Activated naive CD4-positive, alpha-beta T cell (primary cell): ENCODE measurements at places on chromosomes 16 and 17.

DNA sequence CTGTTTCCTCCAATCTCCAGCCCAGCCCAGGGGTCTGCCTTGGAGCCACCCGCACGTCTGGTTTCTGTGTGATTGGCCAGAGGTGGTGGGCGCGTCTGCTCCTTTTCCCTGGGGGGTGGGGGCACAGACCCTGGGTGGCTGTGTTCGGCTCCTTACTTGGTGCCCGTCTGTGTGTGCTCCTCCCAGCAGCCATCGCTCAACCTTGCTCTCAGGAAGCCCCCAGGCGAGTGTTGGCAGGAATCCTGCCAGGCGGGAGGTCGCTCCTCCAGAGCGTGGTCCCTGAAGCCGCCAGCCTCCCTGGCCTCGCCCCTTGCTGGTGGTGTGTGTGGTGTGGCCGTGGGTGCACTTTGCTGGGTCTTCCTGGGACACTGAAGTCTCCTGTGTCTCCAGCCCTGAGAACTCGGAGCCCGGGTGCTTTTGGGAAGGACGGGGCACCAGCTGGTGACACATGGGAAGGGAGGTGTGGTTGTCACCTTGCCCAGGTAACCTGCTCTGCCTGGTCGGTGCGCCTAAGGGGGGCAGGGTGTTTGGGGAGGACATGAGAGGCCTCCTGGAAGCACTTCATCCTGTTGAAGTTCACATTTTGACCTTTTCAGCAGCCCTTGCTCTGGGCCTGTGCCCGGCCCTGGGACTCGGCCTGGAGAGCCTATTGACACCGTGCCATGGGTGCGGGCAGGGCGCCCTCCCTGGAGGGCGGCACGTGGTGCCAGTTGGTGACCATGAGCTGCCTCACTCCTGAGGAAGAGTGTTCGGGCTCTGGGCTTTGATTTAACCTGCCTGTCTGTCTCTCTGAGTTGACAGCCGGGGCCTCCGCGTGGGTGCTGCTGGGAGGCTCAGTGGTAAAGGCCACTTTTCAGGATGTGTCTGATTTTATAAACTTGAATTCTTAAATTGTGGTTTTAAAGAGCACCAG, 49.0 kb upstream of the ZNF750 start:
- no peak for DNase-seq

GRCh38 chr16:71626018-71626857, at the start of gene MARVELD3:
Gene MARVELD3, plus strand, starts transcription at chr16:71626184. Its CDS starts 46 bp downstream, at chr16:71626230.
- DNase-seq, result no peak

DNA sequence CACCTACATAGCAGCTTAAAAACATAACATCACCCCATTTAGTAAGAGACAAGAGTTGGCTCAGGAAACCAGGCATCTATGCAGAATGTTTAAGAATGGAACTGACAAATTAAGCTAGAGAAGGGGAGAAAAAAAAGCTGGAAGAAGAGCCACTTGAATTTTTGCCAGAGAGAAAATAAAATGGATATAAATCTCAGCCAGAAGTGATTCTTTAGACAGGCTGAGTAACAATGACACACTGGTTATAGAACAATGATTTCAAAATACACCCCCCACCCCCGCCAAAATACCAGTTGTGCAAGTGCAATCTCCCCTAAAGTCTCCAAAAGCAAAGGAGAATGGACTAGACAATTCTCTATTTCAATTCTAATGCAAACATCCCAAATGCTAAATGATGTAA, 22.4 kb downstream of the LSM12 start:
- DNase-seq, result no peak

DNA sequence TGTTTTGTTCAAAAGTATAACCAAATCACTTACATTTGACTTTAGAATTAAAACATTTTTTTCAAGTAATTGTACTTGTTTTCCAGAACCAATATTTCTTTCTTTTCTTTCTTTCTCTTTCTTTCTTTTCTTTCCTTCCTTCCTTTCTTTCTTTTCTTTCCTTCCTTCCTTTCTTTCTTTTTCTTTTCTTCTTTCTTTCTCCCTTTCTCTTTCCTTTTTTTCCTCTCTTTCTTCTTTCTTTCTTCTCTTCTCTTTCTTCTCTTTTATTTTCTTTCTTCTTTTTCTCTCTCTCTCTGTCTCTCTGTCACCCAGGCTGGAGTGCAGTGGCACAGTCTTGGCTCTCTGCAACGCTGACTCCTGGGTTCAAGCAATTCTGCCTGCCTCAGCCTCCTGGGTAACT, 26.4 kb upstream of the PSMC5 start:
- DNase-seq, result no peak

- no peak for DNase-seq
Measured at GRCh38 chr17:5201011-5201410, 9.3 kb upstream of the ZNF594 start.

DNA sequence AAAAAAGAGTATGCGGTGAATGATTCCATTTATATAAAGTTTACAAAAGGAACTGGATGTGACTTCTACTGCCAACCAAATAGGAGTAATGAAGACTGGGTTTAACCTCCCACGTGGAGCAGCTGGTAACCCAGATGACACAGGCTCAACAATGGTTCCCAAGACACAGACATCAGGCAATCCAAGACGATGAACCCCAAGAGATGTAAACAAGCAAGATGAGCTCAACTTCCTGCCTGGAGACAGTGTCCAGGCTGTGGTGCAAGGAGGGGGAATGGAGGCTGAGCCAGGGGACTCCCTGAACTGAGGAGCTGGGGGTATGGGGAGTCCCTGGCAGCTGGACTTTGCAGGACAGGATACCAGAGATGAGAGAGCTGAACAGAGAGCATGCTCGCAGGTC, 104.7 kb downstream of the LITAF start:
- DNase-seq, result no peak

DNA sequence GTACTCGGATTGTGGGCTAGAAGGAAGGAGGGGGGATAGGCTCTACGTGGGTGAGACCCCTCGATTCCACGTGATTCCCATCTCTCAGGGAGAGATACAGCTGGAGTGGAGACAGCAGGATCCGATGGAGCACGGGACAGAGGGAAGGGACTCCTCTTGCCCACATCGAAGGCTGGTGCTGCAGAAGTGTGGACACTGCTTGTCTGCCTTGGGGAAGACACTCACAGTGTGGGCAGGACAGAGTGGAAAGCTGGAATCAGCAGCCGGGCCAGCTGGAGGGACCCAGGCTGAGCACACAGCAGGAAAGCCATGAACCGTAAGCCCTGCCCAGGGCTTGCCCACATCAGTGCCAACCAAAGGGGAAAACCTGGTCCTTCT, 42.1 kb upstream of the RPH3AL start:
- no peak for DNase-seq

GRCh38 chr16:30533748-30534367, 800 bp downstream of the ZNF747 start:
- DNase-seq, result no peak

DNA sequence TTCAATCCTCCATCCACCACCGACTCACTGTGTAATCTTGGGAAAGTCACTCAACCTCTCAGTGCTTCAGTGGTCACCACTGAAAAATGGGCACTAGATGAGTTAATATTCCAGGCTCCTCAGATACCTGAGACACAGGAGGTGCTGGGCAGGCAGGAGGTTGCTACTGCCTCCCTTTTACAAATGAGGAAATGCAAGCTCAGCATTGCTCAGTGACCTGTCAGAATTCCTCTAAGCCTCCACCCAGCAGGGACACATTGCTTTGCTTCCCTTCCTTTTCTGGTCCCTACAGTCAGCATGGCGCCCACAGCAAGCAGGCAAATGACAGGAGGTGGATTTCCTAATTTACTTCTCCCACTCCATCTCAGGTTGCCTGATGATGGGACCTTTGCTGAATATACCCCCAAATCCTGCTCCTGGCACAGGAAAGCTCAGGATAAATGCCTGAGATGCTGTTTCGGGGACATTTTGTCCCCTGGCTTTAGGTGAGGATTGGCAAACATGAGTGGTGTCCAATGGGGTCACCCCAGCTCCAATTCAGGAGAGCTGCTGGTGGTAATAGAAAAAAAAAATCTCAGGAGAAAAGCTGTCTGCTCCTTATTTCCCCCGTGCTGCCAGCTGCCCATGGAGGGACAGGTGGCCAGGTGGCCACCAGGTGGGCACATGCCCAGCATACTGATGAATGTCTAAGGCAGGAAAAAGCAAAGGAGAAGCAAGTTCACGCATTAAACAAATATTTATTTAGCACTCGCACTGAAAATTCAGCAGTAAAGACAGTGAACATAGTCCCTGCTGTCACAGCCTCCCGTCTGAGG, 5.0 kb upstream of the KRT13 start:
- no peak for DNase-seq

- DNase-seq, result no peak
Measured at GRCh38 chr16:84735849-84736586, 36.2 kb downstream of the USP10 start.

- no peak for DNase-seq
Measured at GRCh38 chr16:13307851-13308250, 406.5 kb downstream of the SHISA9 start.

GRCh38 chr16:69589434-69590269, 23.9 kb downstream of the NFAT5 start:
- no peak for DNase-seq

DNA sequence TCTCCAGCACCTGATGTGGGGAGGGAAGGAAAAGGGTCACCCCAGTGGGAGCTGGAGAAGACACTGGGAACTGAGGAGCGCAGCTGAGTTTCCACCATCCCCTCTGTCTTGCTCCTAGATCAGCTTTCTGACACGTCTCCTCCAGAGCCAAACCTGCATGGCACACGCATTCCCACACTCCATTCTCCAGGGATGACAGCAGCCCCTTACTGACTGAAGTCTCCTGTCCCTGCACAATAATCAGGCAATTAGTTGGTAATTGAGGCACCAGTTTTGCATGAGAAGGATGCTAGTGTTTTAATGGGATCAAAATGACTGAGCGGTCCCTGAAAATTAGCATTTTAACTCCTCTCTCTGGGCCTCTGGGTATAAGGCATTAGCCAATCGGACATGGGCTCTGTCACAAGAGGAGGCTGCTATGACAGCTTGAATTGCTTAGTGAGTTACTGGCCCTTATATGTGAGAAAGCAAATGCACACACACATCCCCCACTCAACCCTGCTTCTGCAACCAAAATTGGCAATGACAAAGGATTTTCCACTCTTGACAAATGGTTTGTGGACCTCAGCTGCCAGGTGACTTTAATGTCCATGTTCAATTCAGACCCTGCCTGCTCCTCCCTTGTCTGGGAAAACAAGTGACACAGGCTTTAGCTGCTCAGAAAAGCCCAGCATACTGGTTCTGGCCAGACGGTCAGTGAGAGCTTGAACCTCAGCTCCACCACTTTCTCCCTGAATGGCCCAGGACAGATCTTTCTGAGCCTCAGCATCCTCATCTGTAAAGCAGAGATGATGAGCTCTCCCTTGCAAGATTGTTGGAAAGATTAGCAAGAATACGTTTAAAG, 57.2 kb upstream of the SREBF1 start:
- DNase-seq, result no peak

GRCh38 chr16:85554889-85555718, 58.0 kb upstream of the GSE1 start:
- DNase-seq, result peak; percentile 29

GRCh38 chr17:55086635-55087058, 118.1 kb downstream of the STXBP4 start:
- no peak for DNase-seq

GRCh38 chr17:72206376-72206775, 85.6 kb downstream of the SOX9 start:
- DNase-seq, result no peak

DNA sequence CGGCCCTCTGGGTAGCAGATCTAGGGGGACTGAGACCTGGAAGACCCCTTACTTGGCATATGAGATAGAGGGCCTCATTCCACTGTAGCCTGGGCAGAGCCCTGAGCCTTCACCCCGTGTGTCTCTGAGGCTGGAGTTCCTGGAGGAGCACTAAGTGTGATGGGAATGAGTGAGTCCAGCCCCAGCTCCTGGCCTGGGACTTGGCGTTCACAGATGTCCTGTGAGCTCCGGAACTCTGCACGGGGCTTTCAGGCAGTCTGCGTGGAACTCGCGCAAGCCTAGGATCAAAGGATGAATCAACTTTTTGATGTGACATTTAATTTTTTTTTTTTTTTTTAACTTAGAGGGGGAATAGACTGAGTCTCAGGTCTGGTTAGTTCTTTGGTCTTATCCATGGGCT, 1.8 kb downstream of the NKD1 start:
- DNase-seq, result no peak

DNA sequence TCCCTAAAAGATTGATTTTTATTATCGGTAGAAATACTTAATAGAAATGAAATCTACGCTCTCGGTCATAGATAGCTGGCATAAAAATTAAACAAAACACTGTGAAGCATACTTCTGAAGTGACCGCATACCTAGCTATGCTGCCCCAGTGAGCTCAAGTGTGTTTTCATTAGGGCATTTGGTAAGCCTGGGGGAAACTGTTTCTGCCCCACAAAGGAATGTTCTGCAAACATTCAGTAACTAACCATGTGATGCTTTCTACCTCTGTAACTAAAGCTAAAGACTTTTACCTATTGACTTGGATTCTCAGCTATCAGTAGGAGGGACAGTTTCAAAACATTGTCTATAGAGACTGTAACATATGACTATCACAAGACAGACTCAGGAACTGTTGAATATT, 93.5 kb upstream of the HSBP1 start:
- DNase-seq, result no peak

DNA sequence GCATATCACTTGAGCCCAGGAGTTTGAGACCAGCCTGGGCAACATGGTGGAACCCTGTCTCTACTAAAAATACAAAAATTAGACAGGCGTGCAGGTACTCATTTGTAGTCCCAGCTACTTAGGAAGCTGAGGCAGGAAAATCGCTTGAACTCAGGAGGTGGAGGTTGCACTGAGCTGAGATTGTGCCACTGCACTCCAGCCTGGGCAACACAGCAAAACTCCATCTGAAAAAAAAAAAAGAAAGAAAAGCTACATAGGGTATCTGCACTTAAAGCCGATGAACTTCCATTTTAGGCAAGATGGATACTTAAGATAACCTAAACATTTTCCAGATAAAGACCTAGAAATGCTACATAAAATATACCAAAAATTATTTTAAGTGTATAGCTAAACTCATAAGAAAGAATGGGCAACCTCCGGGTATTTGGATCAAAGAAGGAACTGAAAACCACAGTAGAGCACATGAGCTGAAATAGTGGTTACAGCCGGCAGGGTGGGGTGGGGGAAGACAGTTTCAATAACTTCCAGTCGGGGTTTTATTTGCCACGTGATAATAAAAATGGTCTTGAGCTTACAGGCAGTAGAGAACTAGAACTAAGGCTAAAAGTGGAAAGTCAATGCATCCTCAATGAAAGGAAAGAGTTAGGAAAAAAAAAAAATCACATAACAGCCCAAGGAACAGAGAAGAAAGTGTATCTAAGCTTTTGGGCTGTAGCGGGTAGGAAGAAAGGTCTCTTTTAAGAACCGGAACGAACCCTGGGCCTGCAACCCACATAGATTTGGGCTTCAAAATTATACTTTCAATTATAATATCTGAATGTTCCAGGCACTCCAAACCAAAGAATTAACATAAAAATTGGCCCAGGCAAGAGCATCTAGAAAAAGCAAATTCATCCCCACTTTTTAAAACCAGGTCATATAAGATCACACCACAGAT, 53.1 kb downstream of the CFDP1 start:
- DNase-seq, result no peak
